T-helper 9 cell (primary cell): ENCODE measurements at places on chromosomes 1 and 21.

DNA sequence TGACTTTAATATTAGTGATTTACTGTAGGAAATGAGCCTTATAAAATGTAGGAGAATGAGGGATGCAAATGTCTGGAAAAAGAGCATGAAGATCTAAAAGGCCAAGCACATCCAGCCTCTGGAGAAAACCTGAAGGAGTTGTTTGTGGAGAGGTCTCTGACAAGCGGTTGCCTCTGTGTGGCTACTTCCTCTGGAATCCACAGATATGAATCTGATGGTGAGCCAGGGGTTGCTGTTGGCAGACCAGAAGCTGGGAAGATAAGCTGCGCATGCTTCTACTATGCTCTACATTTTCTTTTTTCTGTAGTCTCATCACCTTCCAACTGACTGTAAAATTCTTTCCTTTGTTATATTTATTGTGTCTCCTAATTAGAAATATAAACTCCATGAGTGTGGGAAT is 248.6 kb downstream of the OLFM3 start:
- DNase-seq = no peak

- no peak for DNase-seq
Observed at GRCh38 chr1:200880212-200880611, 7.4 kb downstream of the GPR25 start.

- DNase-seq = no peak
Observed at GRCh38 chr21:14901482-14901958, 163.3 kb downstream of the NRIP1 start.

DNA sequence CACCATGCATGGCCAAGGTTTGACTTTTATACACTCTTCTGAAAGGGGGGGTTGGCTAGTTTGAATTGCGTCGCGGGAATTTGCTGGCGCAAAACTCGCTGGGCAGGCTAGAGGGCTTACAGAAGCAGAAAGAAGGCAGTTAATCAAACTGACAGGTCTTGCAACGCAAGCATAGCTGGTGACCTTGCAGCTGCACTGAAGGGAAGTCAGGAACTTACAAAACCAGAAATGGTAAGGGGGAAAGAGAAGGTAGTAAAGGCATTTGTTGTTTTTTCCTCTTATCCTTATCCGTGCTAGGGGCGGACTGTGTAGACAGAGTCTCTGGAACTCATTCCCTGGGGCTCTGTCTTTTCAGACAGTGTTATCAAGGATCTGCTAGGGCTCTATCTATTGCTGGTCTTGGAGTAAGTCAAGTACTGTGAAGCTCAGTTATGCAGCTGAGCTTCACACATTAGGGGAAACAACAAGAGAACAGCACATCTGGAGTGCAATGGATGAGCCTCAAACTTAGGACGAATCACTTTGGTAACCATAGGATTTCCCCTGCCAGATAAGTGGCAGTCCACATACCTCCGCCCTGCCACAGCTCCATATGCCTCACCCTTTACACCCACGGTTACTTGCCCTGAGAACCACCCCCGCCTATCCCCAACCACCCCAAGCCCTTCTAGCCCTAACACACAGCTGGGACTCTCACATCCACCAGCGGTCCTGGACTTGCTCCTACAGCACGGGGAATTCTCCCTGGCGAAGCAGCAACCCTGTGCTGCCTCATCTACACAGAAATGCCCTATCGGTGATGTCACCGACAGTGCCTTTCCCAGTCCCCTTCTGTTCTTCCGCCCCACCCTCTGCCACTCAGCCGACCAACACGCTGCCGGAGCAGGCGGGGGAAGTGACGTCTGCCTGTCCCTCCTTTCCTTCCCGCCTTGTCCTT is 251.4 kb downstream of the FAM72C start:
- DNase-seq = no peak

DNA sequence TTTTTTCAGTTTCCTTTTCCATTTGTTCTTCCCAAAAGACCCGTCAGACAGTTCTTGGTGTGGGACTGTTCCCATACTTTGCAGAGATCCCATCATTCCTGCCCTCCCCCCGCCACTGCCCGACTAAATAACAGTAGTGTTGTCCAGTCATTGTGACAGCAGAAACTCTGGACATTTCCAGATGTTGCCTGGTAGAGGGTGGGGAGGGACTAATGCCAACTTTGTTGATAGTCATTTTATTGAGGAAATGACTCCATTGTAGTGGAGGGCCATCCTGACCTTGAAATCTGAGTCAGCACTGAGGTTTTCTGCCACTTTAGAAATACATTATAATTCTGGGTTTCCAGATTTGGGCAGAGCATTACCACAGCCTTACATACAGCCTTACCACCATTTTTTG is 85.4 kb downstream of the CEP350 start:
- DNase-seq = no peak

DNA sequence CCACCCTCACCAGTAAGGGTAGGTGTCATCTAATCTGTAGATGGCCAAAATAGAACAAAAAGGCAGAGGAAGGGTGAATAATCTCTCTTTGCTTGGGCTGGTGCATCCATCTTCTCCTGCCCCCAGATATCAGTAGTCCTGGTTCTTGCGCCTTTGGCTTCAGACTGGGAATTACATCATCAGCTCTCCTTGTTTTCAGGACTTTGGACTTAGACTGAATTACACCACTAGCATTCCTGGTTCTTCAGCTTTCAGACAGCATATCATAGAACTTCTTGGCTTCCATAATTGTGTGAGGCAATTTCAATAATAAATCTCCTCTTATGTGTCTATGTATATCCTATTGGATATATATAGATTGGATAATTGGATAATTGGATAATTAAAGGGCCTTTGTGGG is 403.0 kb upstream of the USP24 start:
- DNase-seq = no peak

DNA sequence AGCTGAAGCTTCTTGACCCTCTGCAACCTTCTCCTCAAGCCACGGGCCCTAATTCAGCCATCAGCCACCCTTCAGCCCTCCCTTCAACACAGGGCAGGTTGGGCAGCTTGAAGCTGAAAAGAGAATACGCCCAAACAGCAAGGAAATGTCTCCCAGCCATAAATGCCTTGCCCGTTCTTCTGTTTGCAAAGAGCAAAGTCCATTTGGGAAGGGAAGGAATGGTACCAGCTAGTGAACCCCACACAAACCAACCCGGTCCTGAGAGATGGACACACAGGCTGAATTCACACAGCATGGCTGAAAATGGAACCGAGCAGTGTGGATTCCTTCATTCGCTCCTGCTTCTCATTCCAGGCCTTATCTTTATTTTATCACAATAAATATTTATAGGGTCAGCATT is 11.5 kb downstream of the PLEKHA6 start:
- DNase-seq = no peak

- no peak for DNase-seq
Observed at GRCh38 chr21:16377120-16377658, 647.4 kb downstream of the USP25 start.

- no peak for DNase-seq
Observed at GRCh38 chr1:238649200-238649599, 737.2 kb upstream of the CHRM3 start.

GRCh38 chr1:22652881-22653316 is at the start of gene C1QB:
Gene C1QB (plus strand): TSS chr1:22653236. CDS start chr1:22659463, 6,227 bp downstream.
- DNase-seq = no peak

GRCh38 chr1:214718724-214719123 is 115.7 kb downstream of the CENPF start:
- DNase-seq = no peak

DNA sequence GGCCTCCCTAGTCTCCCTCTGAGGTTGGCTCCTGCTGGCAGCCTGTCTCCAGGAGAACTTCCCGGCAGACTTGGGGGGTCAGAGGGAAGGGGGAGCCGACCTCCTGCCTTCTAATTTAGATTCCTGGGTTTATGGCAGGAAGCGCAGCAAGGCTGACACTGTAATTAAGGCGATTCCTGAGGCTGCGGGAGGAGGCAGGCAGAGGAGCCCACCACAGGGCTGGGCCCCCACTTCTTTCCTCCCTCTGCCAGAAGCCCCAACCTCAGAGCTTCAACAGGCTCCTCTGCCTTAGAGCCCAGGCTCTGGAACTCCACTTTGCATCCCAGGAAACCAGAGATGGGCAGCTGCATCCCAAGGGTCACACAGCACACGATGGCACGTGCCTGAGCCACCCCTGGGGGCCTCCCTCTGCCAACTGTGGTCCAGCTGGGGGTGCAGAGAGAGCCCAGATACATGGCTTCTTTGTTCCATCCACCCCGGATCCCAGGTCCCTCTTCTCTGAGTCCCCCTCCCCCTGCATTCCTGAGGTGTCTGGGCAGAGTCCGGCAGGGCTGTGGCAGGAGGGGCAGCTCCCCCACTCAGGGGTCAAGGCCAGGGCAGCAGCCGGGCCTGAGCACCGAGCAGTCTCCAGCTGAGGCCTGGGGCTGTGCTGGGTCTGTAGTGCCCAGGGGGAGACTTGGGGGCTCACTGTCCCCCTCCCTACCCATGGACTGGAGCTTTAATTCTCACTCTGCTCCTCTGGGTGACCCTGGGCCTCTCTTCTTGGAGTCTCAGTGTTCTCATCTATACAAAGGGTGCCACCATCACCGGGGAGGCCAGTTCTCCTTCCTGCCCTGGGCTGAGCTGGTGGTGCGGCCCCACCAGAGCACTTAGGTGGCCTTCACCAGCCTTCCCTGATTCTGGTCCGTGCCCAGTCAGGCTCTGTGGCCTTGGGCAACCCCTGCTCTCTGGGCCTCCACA is 39.4 kb upstream of the FAM131C start:
- DNase-seq = no peak

DNA sequence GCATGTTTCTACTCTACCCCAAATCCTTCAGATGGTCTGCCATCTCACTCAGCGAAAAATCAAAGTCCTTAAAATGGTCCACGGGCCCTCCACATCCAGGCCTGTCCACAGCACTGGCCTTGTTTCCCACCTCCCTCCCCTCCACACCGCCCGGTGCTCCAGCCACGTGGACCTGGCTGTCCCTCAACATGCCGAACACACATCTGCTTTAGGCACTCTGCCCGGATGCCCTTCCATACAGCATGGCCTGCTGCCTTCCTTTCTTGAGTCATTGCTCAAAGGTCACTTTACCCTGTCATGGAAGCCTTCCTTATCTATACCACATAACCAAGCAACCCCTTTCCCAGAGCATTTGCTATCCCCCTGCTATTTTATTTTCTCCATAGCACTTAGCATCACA is 143.0 kb downstream of the DNM3 start:
- DNase-seq = no peak

- DNase-seq = no peak
Observed at GRCh38 chr21:42239973-42240372, 21.0 kb downstream of the ABCG1 start.

DNA sequence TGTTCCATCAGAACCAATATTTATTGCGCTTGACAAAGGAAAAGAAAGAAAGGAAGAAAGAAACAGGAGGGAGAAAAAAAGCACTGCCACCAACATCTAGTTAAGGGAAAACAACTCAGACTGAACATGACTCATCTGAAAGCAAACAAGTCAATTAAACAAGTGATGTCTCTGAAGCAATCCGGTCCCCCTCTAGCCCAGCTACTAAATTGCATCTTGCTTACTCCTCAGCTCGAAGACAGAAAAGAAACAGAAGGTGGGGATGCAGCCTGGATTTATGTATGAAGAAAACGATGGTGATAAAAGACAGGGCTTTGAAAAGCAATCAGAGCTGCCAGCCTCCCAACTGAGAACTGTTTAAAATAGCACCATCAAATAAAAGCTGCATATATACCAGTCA is 188.2 kb downstream of the OMA1 start:
- DNase-seq = no peak

DNA sequence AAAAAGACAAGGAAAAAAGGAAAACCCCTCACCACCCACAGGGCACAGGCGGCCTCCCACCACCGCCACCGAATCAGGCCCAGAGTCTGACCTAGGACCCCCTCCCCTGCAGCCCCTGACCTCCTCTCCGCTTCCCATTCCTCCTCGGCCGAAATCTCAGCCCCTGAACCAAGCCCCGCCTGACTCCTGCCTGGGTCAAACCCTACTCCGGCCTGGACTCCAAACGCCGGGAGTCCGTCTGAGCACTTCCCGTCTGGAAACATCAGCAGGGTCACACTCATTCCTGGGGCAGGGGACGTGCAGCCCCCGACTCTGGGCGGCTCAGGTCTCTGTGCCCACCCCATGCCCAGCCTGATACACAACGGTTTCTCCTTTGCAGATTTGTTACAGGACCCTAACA is 26.4 kb upstream of the SUMO3 start:
- no peak for DNase-seq
